ENCODE measurements at places on chromosomes 4 and X.

DNA sequence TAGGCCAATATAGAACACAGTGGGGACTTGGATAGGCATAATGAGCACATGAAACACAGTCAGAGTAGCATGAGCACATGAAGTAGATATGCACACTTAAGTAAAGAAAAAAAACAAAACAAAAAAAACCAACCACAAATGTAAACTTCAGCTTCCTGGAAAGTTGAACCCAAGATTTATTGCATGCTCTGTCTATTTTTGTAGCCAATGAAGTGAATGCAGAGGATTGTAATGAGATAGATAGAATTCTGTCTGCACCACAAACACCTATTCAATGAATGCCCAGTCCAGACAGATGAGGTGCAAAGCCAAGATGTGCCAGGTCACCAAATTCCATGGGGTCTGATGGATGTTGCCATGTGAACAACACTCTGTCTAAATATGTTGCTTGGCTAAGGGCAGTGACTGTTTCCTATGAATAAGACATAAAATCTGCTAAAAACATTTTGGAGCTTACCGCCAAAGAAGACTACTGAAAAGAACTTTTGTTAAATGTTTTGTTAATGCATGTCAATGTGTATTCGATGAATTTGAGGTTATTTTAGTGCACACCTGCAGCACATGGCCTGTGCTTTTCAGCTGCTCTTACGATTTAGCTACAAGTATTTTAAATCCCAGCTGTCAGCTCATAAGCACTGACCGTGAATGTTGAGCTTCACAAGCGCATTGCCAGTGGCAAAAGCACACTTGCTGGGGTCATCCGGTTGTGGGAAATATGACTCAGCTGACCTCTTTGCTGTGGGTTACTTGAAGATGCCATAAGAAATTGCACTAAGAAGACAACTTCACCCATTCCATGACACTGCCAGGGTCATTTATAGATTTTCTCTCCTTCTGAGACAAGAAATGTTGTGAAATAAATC lies 374.8 kb upstream of the GNPDA2 start:
- no peak for DNase-seq

DNA sequence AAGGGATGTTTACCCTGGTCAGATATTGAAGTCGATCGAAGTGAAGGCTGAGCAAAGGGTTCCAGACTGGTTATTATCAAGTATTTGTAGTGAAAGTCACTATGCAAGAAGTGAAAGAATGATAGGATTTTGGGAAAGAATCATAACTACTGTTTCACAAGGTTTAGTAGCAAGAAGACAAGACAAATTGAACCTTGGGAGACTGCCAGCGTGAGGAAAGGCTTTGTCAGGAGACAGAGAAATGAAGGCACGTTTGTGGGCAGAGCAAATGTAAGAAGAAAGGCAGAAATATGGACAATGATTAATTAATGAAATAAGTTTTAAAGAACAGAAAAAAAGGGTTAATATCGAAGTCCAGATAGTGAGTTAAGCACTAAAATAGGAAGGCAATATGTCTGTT lies 456.8 kb downstream of the TRIML1 start:
- no peak for DNase-seq

- no peak for DNase-seq
Measured at GRCh38 chr4:78480286-78480685, 71.3 kb upstream of the ANXA3 start.

DNA sequence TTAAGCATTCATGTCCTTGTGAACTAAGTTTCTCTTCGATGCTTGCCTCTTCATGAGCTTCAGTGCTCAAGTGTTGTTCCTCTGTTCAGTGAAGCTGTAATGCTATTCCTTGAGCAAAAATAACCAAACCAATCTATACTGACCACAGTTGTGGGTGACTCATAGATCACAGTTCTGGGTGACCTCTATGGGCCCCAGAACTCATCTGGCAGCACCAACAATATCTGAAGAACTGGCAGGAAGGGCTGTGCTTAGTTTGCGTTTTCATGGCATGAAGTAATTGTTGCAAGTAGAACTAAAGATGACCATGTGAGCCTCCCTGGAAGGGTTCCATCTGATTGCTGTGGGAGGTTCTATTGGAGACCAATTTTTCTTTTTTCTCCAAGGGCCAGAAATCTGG lies 106.2 kb downstream of the CCNG2 start:
- DNase-seq = no peak

- DNase-seq = no peak
Measured at GRCh38 chrX:21662761-21663160, 4.6 kb upstream of the KLHL34 start.

- DNase-seq = peak; percentile 61
Measured at GRCh38 chr4:7854697-7855370, 84.8 kb downstream of the AFAP1 start.

DNA sequence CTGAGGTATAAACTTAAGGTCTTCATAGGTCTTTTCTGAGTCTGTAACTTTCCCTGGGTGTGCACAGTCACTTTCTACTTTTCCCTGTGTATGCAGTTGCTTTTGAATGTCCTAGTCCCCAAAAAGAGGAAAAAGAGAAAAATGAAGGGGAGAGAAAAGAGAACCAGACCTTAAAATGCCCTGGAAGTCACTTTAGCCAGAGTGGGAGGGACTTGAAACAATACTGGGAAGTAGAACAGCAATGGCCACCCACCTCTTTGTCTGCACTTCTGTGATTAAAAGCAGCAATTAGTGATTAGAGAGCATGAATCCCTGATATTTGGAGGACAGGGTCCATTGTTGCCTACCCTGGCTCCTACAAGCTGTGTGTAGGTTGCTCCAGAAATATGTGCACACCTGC lies 36.1 kb downstream of the ZCCHC13 start:
- DNase-seq = no peak

DNA sequence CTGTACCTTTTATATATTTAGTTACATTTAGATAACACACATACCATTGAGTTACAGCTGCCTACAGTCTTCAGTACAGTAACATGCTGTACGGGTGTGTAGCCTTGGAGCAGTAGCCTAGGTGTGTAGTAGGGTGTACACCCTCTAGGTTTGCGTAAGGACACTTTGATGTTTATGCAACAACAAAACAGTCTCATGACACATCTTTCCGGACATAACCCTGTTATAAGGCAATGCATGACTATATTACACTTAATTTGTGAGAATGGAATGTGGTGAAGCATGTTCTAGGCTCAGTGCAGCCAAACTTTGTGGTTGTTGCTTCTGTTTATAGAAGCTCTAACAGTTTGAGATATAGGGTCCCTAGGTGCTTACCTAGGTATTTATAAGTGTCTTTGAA lies 65.4 kb downstream of the SPRY1 start:
- DNase-seq = no peak

GRCh38 chr4:162661913-162662312 lies 498.1 kb upstream of the FSTL5 start:
- no peak for DNase-seq

DNA sequence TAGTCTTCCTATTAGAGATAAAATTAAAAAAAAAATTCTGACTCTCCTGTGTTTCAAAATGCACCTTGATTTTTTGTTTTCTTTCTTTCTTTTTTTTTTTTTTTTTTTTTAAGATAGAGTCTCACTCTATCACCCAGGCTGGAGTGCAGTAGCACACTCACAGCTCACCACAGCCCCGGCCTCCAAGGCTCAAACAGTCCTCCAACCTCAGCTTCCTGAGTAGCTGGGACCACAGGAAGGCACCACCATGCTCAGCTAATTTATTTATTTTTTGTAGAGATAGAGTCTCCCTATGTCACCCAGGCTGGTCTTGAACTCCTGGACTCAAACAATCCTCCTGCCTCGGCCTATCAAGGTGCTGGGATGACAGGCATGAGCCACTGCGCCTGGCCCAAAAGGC lies 41.1 kb upstream of the TMEM184C start:
- no peak for DNase-seq

DNA sequence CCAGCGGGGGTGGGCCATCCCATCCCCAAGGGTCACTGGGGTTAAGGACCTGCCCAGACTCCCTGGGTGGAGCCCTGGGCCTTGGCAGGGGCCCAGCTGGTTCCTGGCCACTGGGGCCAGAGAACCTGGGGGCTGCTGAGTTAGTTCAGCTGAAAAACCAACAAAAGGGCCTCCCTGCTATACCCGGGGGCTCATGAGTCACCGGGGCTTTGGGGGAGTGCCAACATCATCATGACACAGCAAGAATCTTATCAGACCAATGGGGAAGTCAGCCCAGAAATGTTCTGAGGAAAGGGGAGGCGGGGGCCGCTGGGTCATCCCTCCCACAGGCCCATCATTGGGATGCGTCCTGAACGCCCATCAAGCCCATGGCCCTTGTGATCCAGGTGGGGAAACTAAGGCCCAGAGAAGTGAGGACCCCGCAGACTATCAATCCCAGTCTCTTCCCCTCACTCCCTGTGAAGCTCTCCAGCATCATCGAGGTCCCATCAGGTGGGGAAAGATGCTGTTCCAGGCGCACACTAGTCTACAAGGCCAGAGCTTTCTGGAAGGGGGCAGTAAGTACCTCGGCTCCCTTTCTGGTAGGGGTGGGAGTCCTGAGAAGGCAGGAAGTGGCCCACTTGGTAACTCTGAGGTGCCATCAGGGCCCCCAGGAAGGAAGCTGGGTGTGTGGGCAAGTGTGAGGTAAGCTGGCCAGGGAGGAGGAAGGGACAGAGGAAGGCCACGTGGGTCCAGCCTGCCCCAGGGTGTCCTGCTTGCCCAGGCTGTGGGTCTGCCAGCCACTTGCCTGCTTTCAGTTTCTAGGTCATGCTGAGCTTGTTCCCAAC lies 4.5 kb downstream of the G6PD start:
- DNase-seq = peak; percentile 49

DNA sequence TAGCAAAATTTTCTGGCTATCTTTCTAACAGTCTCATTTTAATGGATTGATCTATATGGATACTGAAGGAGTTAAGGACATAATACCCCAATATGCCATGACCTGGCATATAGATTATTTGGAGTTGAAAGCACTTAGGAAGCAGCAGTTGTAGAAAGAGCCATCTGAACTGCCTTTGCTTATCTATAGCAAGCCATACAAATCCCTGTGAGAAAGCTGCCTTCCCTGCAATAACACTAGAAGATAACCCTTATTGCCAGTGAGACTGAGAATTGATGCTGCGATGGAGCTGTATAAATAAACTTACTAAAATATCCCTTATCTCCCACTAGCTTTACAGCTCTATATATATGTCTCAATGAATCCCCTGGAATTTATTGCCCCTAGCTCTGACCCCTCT lies 346.3 kb downstream of the TECRL start:
- DNase-seq = no peak

- no peak for DNase-seq
Measured at GRCh38 chrX:150844016-150844415, 54.5 kb downstream of the CD99L2 start.

DNA sequence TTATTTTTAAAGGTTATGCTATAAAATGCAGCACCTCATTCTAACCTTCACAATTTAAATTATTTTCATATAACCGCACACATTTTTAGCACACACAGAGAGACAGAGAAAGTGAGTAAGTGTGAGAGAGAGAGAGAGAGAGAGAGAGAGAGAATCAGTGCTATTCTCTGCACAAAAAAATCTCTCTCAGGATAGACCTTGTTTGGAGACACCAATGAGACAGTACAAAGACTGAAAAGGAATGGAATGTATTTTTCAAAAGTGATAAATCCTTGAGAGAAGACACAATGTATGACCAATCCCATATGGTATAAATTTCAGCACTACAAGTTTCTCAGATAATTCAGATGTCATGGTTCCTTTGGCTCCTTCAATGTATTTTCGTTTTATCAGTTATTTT lies 132.1 kb upstream of the PCDH18 start:
- DNase-seq = no peak

Measured in stimulated activated CD4-positive, alpha-beta T cell treated with anti-CD3 and anti-CD28 coated beads, Interleukin-2, amount 100 ng/mL, for 4 hours (primary cell).